Activated CD8-positive, alpha-beta memory T cell treated with anti-CD3 and anti-CD28 coated beads, Interleukin-2, amount 50 U/mL, for 48 hours (primary cell): ENCODE measurements at places on chromosomes 16 and 17.

GRCh38 chr17:18946536-18946935 is 5.4 kb upstream of the SLC5A10 start:
- no peak for DNase-seq

GRCh38 chr16:9407206-9407758 is 315.8 kb downstream of the HAPSTR1 start:
- no peak for DNase-seq

GRCh38 chr17:2780256-2780655 is 16.0 kb upstream of the RAP1GAP2 start:
- no peak for DNase-seq

GRCh38 chr17:13403982-13404946 is 197.5 kb downstream of the HS3ST3A1 start:
- no peak for DNase-seq

GRCh38 chr16:88398874-88399178 is 16.1 kb downstream of the ZNF469 start:
- no peak for DNase-seq

DNA sequence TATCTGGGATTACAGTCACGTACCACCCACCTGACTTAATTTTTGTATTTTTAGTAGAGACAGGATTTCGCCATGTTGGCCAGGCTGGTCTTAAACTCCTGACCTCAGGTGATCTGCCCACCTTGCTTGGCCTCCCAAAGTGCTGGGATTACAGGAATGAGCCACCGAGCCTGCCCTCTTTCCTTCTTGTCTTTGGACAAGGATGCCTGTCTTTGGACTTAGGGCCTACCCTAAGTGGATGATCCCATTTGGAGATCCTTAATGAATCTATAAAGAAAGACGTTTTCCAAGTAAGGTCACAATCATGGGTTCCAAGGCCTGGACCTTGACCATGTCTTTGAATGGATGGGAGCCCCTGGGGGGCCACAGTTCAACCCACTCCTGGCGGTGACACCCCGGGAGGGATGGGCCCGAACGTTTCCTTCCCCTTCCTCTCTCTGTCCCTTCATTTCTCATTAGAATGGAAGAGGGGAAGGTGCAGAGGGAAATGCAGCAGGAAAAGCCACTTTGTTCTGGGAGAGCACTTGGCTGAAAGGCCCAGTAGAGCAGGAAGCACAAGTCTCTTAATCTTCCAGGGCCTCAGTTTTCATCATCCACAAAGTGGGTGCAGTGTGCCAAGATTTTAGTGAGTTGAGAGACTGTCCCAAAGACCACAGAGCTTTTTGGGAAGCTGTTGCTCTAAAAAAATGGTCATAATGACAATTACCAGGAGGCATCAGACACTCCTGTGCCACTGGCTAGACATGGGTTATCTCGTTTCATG is 353.3 kb downstream of the SEC14L1 start:
- no peak for DNase-seq
